ENCODE measurements at places on chromosomes 2 and 18.
A peak's percentile ranks its signal among the peaks of the same experiment; 100 is the strongest.

GRCh38 chr2:171206422-171207115 lies 45.9 kb upstream of the TLK1 start:
- DNase-seq: no peak

DNA sequence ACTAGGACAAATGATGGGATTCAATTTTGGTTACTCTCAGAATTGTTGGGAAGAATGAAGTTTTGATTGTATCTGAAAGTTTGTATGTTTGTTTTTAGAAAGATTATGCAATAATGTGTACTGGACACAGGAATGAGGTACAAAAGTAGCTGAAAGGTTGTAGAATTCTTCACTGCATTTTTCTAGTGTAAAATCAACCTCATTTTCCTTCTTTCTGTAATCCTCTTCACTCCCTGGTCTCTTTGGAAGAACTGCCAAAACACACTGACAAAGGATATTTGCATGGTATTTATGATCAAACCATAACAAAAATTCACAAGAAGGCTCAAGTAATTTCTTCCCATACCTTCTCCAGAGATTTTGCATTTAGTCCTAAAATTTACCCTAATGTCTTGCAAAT lies 110.7 kb downstream of the ZEB2 start:
- DNase-seq: no peak

GRCh38 chr2:151260573-151261230 lies 961 bp downstream of the RBM43 start:
- DNase-seq: no peak

GRCh38 chr2:84038866-84039265 lies 420.2 kb downstream of the SUCLG1 start:
- no peak for DNase-seq

DNA sequence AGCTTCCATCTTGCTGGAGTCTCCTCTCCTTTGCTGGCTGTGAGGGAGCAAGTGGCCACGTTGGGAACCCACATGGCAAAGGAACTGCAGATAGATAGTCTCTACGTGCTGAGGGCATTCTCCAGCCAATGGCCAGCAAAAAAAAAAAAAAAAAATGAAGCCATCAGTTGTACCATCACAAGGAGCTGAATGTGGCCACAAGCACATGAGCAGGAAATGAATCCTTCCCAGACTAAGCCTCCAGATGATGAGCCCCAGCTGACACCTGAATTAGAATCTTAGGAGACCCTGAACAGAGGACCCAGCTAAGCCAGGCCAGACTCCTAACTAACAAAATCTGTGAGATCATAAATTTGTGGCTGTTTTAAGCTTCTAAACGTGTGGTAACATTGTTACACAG lies 57.9 kb downstream of the SPIRE1 start:
- no peak for DNase-seq

GRCh38 chr2:74444498-74445318 lies 3.0 kb upstream of the RTKN start:
- DNase-seq: no peak

GRCh38 chr18:27600245-27600644 lies 415.1 kb upstream of the CHST9 start:
- DNase-seq: no peak

DNA sequence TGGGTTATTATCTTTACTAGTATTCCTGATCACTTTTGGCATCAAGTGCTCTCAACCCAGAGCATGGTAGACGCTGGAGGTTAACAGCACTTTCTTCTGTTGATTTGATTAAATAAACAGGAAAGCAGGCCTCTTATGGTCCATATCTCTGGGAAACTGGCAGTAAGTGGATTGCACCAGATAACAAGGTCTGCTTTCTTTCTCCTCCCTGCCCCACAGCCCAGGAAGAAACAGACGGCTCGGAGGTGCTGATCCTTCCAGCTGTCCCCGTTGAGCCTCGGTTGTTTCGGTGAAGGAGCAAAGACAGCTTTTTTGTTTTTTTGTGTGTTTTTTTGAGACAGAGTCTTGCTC lies 100.8 kb upstream of the KCTD1 start:
- no peak for DNase-seq

DNA sequence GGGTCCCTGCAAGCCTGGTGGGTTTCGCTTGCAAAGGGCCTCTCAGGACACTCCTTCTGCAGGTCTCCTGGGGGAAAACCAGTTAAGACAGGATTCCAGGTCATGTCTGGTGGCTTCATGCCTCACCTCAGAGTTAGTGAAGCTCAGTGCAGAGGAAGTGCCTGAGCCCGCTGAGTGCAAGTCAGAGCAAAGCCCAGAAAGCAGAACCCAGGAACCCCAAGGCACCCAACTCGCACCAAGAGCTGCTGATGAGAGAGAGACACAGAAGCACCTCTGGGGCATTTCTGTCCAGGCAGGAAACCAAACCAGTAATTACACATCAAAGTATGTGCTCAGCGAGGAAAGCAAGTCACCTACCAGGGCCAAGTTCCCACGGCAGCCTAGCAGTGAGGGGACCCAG lies 78.4 kb downstream of the ARHGEF4 start:
- DNase-seq: no peak

GRCh38 chr18:61732854-61733253 lies 160.0 kb downstream of the RNF152 start:
- DNase-seq: no peak

GRCh38 chr2:206084870-206085741 lies 868 bp downstream of the INO80D start:
- DNase-seq: peak; percentile 22

DNA sequence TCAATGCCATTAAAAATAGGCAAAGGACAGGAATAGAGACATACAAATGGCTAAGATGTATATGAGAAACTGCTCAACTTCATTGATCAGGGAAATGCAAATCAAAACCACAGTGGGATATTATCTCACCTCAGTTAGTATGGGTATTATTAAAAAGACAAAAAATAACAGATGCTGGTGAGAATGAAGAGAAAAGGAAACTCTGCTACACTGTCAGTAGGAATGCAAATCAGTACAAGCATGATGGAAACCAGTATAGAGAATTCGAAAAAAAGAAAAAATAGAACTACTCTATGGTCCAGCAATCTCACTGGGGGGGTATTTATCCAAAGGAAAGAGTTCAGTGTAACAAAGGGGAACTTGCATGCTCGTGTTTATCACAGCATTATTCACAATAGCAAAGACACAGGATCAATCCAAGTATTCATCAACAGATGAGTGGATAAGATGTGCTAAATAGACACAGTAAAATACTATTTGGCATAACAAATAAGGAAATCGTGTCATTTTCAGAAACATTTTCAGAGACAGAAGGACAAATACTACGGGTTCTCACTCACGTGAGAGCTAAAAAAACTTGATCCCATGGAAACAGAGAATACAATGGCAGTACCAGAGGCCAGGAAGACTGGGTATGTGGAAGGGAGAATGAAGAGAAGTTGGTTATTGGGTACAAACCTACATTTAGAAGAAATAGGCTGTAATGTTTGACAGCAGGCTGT lies 60.6 kb downstream of the CCDC74A start:
- DNase-seq: no peak

GRCh38 chr2:23306401-23306800 lies 78.6 kb upstream of the KLHL29 start:
- no peak for DNase-seq

- DNase-seq: no peak
These were observed 23.8 kb upstream of the TNFRSF11A start for GRCh38 chr18:62301322-62301721.

- no peak for DNase-seq
These were observed 28.1 kb upstream of the MYCN start for GRCh38 chr2:15912203-15912602.

- DNase-seq: no peak
These were observed 1322.0 kb upstream of the CELF4 start for GRCh38 chr18:38887671-38888020.

DNA sequence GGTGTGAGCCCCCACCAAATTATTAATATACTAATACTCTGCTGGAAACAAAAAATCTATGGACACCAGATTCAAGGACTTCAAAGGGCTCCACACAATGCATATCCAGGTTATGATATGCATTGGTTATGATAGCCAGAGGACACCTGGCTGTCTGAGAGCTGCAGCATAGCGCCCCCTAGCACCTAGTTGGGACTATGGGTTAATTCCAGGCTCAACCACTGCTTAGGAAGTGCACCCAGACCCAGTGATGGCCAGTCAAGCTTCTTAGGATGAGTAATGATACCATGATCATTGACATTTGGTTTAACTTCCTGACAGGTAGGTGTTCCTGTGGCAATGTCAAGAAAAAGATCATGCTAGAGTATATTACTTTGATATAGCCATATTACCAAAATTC lies 3.8 kb upstream of the FRZB start:
- DNase-seq: peak; percentile 6

GRCh38 chr2:47888581-47889280 lies 17.6 kb downstream of the FBXO11 start:
- no peak for DNase-seq

DNA sequence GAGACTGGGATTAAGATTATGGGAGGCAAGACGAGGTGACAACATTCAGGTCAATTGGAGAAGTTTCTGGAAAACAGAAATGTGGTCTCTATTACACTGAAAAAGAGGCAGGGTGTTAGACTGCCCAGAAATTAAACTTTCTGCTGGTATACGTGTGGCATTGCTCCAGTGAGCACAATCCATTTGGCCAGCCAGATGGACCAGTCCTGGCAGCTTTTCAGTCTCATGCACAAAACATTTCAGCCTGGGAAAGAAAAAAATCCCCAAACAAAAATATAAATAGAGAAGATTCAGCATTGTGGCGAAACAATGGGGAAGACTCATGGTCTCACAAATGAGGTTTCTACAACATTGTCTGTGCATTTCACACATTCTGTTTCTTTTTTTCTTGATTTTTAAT lies 113.9 kb downstream of the HNMT start:
- no peak for DNase-seq

DNA sequence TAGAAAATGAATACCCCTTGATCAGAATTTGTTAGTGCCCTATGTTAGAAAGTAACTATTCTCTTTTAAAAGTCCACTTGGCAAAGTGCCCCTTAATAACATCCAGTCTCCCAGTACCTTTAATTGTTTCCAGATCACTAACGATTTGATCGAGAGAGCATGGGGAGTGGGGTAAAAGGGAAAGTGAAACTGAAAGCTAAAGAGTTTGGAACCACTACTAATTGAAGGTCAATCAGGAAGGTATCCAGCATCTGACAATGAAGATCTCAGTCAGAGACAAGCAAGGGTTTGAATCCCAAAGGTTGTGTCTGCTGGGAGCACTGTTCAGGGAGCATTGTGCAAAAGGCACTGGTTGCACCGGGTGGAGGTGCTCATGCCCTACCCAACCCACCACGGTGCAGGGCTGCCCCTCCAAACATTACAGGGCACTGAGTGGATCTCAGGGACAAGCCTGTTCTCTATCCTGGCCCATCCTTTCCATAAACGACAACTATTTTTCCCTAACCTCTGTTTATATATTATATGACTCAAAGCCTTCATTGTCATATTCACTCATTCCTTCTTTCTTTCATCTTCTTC lies 14.6 kb upstream of the RIT2 start:
- no peak for DNase-seq

DNA sequence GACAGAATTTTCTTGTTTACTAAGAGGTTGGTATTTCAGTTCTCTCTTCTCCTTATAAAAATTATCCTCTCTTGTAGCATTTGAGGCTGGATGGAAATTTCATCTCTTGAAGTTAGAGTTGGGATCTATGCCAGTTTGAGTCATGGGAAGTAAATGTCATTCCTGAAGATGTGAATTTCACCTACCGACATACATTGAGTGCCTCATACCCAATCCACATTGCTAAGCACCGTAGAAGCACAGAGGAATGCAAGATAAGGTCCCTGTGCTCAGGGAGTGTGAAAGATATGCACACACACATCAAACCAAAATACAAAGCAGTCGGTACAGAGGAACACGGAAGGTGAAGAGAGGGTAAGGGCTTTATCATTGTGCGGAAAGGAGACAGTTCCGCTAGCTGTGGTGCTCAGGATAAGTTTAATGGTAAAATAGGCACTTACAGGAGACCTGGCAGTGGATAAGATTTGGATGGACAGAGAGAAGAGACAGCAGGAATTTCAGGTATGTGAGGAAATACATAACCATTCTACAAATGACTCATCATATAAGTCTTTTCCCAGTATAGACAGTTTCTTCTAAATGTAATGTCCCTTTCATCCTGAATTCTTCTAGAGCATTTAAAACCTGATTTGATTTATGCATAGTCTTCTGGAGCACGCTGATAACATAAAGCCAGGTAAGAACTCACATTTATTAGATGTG lies 205.3 kb upstream of the ST6GAL2 start:
- DNase-seq: no peak
